ENCODE measurements at places on chromosomes 3 and 15.

- peak; percentile 56 for DNase-seq
Measured at GRCh38 chr15:90184786-90185704, 16.1 kb upstream of the SEMA4B start.

- no peak for DNase-seq
Measured at GRCh38 chr15:67786646-67787045, 38.7 kb upstream of the SKOR1 start.

DNA sequence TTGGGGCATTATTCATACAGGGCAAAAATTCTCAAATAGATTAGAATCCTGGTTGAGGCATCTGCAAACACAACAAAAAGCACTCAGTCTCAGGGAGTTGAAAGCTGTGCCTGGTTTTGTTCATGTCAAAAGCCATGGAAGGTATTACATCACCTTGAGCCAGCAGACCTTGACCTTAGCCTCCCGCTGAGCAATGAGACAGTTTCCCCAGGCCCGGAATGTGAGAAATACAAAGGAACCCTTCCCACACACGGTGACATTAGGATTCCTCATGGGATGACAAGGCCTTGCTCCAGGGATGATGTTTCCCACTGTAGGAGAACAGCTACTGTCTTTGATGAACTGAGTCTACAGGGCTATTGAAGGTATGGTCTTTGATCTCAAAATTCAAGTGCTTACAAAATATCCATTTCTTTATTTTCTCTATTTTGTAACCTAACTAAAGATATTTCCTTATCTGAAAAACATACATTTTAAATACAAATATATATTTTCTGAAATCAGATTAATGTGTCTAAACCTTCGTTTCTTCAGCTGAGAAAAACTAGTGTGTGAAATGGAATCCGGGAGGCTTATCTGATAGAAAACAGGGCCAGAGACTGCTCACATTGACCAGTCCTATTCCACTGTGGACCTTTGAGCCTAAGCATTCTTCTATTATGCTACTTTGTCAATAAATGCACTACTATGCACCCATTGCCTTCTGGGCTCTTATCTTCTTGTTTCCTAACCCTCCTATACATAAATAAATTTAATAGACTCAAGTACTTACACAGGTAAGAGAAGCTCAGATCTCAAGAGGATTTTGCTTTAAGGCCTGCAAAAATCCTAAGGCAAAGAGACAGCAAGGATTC, 298.2 kb downstream of the KBTBD8 start:
- no peak for DNase-seq

- no peak for DNase-seq
Measured at GRCh38 chr15:77097248-77097721, 26.4 kb upstream of the TSPAN3 start.

DNA sequence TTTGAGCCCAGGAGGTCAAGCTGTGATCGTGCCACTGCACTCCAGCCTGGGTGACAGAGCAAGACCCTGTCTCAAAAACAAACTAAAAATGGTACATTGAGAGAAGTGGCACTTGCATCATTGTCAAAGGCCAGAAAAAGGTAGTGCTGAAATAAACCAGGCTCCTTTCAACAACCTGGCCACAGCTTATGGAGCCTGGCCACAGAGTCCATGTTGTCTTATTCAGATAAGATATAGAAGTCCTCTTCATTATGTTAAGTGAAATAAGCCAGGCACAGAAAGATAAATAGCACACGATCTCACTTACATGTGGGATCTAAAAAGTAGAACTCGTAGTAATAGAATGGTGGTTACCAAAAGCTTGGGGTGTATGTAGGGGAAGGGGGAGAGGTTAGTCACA, 34.8 kb downstream of the EMC4 start:
- DNase-seq: no peak

GRCh38 chr15:78242128-78242527, 7.8 kb upstream of the ACSBG1 start:
- no peak for DNase-seq

- no peak for DNase-seq
Measured at GRCh38 chr3:102511639-102512038, 76.8 kb downstream of the ZPLD1 start.

DNA sequence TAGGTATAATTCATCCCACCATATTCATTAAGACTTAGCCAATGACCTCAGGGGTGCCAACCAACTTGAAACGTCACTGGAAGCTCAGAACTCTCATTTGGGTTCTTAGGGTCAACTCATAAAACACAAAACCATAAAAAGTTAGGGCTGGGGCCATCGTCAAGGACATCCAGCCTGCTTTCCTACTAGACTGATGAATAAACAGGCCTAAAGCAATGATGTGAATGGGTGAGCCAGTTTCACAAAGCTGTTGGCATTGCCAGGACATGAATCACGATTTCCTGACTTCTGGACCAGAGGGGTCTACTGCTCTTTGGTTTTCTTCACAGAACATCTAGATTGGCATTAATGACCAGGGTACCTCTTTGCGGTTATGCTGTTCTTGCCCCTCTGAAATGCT, 64.7 kb downstream of the EOMES start:
- DNase-seq: no peak

GRCh38 chr15:70071799-70072198, 25.9 kb downstream of the TLE3 start:
- no peak for DNase-seq

- no peak for DNase-seq
Measured at GRCh38 chr3:131756405-131756804, 253.6 kb upstream of the MRPL3 start.

- DNase-seq: no peak
Measured at GRCh38 chr15:33675246-33675645, 293.1 kb upstream of the CHRM5 start.
